T-helper 1 cell (primary cell): ENCODE measurements at places on chromosomes 12 and 14.

GRCh38 chr12:101557094-101557493 lies 37.7 kb upstream of the MYBPC1 start:
- no peak for DNase-seq

GRCh38 chr12:11777451-11777850 lies 128.0 kb downstream of the ETV6 start:
- no peak for DNase-seq

- DNase-seq: no peak
These were observed 180.3 kb downstream of the DICER1 start for GRCh38 chr14:94977016-94977415.

GRCh38 chr14:69587389-69587788 lies 12.7 kb upstream of the CCDC177 start:
- no peak for DNase-seq

- no peak for DNase-seq
These were observed 171.5 kb downstream of the PTPN11 start for GRCh38 chr12:112590281-112590680.

DNA sequence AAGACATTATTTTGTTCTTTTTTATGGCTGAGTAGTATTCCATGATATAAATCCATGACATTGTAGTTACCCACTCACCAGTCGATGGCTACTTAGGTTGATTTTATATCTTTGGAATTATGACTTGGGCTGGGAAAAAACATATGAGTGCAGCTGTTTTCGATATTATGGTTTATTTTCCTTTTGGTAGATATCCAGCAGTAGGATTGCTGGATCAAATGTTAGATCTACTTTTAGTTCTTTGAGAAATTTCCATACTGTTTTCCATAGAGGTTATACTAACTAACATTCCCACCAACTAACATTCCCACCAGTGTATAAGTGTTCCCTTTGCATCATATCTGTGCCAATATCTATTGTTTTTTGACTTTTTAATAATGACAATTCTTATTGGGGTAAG lies 29.9 kb upstream of the PTPRR start:
- no peak for DNase-seq

- no peak for DNase-seq
These were observed 32.7 kb upstream of the USP44 start for GRCh38 chr12:95583933-95584332.

DNA sequence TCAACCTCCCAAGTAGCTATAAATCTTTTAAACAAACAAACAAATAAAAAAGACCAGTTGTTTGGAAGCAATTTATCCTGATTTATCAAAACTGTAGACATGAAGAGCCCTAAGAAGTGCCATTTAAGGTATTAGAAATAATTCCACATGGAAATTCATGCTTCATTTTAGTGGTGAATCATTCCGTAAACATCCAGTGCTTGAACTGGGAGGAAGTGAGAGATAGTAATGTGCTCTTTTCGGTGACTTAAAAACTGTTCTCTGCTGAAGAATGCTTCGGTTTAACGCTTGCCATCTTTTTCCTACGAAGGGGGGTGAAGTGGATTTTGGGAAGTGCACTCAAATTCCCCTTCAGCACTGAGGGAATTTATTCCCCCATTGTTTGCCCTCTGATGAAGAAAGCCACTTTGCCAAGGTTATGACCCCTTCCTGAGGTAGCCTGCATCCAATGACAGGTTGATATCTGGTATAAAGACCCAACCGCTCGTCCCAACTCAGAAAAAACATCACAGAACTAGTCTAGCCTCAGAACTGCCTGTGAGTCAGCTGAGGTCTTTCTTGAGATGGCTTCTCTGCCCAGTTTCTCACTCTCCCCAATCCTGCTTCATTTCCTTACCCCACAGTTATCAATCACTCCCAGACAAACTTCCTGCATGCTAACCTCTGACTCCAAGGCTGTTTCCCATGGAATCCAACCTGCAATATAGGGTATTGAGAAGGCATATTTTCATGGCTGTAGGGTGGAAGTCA lies 244.1 kb downstream of the AEBP2 start:
- DNase-seq: no peak

DNA sequence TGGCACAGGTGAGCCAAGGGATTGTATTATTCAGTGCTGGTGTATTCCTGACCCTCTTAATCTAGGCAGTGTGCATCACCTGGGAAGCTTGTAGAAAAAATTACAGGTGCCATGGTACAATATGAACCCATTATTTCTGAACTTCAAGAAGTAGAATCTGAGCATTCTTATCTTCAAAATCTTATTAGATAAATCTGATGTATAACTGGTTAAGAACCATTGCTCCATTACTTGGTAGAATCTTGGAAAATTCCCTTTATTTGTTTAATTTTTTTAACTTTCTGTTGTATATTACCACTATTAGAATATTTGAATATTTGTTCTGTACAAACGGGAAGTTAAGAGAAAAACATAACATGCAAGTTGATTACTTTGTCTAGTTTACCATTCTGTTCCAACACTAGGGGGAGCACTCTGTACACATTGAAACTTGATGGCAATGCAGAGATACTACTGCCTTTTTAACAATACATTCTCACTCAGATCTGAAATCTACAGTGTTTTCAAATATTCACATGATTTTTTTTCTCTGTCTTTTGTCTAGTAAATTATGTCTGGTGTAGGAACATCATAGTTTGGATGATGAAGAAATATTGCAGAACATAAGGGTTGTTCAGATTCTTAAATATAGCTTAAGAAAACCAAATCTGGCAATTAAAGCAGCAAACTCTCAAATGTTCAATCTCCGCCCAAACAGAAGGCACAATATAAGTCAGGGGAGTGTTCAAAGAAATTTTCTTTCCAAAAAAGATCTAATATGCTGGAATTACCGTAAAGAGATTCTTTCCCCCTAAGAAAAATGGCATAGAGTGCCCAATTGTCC lies 196.6 kb downstream of the PCNX1 start:
- DNase-seq: no peak

- no peak for DNase-seq
These were observed 121.9 kb upstream of the ATF1 start for GRCh38 chr12:50642035-50642451.

DNA sequence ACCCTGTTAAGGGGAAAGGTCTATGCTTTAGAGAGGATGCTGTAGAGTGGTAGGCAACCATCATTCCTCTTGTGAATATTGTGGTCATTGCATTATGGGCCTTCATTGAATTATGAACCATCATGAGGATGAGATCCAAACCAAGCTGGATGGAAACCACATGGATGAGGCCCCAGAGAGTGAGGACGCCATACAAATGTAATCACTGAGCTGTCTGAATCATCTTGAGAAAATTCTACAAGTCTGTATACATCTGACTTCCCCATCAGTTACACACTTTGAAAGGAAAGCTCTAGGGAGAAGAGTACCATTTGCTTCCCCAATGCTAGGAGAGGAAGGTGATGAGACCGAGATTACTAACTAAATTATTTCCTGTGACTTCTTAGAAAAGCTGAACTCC lies 172.9 kb downstream of the CACNA1C start:
- no peak for DNase-seq

GRCh38 chr12:52222692-52223091 lies 10.4 kb upstream of the KRT7 start:
- no peak for DNase-seq

GRCh38 chr12:77064896-77065360 lies 441 bp downstream of the E2F7 start:
- no peak for DNase-seq

DNA sequence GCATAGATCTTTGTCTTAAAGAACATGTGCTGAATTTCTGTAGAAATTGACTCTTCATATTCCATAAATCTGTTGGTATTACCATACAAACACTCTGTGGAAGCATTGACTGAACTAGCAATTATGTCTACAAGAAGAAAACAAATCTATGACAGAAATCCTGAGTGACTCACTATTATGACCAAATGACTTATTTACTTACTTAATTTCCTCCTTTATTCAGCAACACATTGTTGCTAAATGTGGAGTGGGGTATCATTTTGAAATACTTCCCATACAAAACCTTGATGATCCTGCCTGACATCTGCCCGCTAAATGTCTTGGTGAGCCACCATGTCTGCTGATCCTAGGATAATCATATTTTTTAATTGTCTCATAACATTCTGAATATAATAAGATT lies 99.1 kb upstream of the SLCO1C1 start:
- DNase-seq: no peak

- no peak for DNase-seq
These were observed 24.0 kb downstream of the FAM222A start for GRCh38 chr12:109737631-109738030.

DNA sequence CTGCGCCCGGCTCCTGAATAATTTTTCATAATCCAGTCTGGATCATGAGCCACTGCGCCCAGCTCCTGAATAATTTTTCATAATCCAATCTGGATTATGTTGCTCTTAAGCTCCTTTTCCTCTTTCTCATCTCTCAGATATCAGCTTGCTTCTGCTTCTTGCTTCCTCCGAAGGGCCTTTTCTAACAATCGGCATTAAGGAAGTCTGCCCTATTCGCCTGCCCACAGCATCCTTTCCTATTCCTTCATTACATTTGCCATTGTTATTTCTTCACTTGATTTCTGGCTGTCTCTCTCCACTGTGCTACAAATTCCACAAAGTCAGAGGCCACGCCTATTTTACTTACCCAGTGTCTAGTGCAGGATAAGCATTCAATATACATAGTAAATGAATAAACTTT lies 83.5 kb downstream of the TTC7B start:
- no peak for DNase-seq

DNA sequence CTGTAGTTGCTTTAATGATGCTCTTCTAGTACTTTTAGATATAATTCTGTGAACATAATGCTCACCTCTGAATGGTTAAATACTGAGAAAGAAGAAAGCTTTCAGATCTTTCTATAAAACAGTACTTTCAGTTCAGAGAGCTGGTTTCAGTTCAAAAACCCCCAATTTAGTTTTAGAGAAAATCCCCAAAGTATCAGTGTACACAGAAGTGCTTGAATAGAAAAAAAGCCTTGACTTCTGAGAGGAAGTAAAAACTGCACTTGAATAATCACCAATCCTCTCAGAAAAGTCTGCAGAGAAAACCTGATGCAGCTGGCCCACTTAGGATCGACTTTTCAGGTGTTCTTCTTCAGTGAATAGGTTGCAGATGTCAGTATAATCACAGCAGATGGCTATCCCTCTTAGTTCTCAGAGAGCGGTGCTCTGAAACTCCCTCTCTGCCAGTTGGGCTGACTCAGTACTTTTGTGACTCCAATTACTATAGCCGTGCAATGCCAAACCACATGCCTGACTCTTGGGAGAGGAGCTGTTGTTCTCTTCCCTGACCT lies 616.3 kb downstream of the LRFN5 start:
- no peak for DNase-seq

- DNase-seq: no peak
These were observed 821.9 kb downstream of the VRK1 start for GRCh38 chr14:97618917-97619690.

DNA sequence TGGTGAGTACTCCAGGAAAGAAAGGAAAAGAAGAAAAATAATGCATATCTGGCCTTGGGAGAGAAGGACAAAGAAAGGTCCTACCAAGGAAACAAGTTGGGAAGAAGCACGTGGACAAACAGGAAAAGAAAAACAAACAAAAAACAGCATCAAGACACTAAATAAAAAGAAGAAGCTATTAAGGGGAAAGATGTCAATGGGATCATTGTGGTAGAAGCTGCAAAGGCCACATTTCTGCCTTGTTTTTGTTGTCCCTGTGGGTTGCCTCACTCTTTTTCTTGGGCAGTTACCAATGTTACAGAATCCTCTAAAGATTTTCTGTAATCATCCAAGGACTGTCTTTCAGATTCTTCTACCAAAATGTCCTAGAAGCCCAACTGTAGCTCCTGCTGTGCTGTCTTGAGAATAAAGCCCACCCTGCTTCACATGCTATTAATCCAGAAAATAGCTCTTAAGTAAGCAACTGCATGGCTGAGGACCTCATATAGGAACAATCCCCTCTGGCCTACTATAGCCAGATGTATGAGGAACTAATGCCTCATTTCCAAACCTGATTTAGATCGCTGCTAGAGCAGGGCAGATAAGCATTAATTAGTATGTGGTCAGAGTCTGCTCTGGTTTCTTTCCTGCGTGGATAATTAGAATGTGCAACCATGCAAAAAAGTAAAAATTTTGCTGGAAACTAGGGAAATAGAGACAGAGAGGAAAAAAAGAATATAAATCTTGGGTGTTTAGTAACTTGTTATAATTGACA lies 10.2 kb upstream of the CPNE8 start:
- DNase-seq: no peak

DNA sequence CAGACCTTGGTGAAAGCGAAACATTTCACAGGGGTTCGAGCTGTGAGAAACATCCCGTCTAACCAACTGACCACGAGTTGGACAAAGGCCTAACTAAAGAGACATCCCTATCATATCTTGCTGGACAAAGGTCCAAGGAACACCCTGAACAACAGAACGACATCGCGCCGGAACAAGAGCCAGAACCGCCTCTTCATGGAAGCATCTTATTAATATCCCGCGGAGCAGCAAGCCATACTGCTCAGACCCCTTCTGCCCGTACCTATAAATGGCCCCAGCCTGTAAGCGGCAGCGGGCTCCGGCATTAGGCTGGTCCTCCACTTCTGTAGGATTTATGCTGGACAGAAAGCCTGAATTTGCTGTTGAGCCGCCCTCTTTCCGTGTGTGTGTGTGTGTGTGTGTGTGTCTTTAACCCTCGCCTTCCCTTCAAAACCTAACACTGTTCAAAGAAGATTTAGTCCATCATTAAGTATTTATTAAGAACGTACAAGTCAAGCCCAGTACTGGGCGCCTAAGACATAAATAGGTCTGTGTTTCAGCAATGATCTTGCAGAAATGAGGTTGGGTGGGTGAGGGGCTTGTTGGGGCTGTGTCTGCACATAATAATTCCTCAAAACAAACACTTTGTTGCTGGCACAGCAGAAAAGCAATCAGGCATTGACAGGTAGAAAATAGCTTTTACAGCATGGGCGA lies 1.9 kb downstream of the SLC6A15 start:
- no peak for DNase-seq

- DNase-seq: no peak
These were observed 866 bp downstream of the NPFF start for GRCh38 chr12:53506450-53506785.

DNA sequence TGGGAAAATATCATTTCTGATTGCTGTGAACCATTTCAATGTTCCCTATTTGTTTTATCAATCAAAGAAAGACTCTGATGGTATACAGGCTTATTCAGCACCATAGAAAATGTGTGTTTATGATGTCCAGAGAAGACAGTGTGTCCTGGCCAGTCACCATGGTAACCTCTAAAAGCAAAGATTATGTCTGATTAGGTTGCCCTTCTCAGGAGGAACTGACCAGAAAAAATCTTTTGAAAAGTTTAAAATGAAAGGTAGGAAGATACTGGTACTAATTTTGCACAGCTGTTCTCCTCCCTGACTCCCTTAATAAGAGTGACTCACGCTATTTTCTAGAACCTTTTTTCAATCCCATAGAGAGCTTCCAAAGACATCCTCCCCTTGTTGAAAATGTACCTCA lies 391.8 kb upstream of the DCN start:
- DNase-seq: no peak

DNA sequence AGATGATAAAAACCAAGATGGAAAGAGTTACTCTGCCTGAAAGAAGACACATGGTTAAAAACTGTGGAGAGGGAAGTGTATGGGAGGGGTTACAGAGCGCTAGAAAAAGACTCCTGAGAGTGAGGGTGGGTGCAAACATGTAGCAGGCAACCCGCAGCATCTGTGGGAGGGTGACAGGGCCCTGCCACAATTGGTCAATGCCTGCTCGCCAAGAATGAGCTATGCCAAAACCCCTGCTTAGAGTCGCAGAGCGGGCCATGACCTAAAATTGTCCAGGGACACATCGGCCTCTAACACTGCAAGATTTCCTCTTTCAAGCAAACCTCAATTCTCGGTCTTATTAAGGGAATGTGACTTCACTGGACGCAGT lies 700 bp downstream of the PRKAG1 start:
- DNase-seq: no peak
